ENCODE measurements at places on chromosomes 11 and 22. TPM values are rescaled to one million over a fixed set of nuclear protein-coding genes. Genes with fewer than 3 reads are reported as not detected.

Gene TEX54
- not detected for total RNA-seq

Gene IRAG1
- 0.03 TPM for total RNA-seq

Gene OR2D2
- 0.11 TPM for total RNA-seq

Gene TMEM191C
- total RNA-seq, result 0.46 TPM

Gene TPBGL
- total RNA-seq, result not detected

Gene C2CD2L
- 6.8 TPM for total RNA-seq

Gene GUCY1A2
- not detected for total RNA-seq

Gene HEPN1
- not detected for total RNA-seq

Gene SCO2
- total RNA-seq, result 1.9 TPM

Gene MLC1
- not detected for total RNA-seq

Gene ANGPTL5
- not detected for total RNA-seq

Gene NRXN2
- total RNA-seq, result not detected
